HFFc6 (cell line): ENCODE measurements at places on chromosomes 16 and 17. TPM values are rescaled to one million over a fixed set of nuclear protein-coding genes. Genes with fewer than 3 reads are reported as not detected.

GRCh38 chr17:71572343-71572742 lies 548.5 kb upstream of the SOX9 start:
- no peak for DNase-seq

OR3A2 gene
- not detected in 2 replicates for total RNA-seq

C17orf50 gene
- not detected in 2 replicates for total RNA-seq

- DNase-seq = no peak
Observed at GRCh38 chr17:8459107-8459506, 23.4 kb downstream of the NDEL1 start.

- DNase-seq = no peak
Observed at GRCh38 chr17:41775394-41776226, 10.9 kb downstream of the JUP start.

DNA sequence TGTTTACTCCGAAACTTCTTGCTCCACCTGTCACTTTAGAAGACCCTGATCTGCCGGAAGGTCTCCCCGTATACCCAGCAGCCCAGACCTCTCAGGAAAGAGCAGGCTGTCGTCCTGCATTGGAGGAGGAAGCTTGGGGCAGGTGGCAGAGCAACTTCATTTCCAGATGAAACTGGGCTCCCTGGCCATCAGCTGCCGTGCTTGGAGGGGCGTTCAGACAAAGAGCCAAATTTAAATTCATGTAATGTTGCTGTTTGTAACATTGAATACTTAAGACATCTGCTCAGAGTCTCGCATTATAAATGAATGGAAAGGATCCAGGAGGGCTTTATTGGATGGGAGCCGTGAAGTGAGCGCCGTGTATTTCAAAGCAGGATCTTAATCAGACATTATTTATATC lies 628.5 kb downstream of the MAF start:
- no peak for DNase-seq

USB1 gene
- total RNA-seq = 87.0 and 88.3 TPM in 2 replicates

DNA sequence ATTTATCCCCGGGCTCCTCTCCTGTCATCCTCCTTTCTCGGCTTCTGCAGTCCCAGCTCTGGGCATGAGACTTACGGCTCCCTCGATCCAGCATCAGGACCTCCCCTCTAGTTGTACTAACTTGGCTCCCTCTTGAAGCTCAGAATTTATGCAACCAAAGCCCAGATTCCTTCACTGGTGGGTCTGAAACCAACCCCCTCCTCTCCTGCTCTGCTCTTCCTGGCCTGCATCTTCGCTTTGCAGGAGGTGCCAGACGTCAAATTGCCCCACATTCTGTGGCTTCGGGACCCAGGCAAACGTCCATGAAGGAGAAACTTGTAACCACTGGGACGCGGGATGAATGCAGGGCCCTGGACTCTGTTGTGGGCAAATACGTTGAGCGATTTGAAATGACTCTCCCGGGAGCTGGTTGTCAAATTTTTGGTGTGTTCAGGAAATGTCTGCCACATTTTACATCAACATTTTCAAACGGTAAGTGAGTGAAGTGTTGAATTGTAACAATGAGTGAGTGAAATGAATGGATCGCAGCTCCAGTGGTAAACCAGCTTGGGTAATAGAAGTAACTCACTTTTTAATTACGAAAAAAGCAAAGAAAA lies 29.3 kb upstream of the ELAC2 start:
- no peak for DNase-seq

DNA sequence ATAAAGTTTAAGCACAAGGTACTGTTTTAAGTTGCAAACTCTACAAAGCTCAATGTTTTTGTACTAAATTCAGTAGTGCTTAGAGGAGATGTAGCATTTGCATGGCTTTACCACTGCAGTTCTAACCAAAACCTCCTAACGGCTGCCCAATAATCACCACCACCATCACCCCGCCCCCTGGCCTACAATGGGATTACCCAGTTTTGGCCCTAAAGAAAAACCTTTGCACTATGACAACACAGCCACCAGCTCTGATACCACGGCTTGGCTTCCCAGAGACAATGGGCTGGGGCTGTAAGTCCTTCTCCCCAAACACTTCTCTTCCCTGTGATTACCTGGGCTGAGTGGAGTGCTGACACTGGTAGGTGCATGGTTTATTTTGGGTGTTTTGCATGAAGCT lies 58.4 kb upstream of the MTMR4 start:
- no peak for DNase-seq

CNTD1 gene
- 0.33 TPM in 1 of 3 replicates, not detected in the others for total RNA-seq

DNA sequence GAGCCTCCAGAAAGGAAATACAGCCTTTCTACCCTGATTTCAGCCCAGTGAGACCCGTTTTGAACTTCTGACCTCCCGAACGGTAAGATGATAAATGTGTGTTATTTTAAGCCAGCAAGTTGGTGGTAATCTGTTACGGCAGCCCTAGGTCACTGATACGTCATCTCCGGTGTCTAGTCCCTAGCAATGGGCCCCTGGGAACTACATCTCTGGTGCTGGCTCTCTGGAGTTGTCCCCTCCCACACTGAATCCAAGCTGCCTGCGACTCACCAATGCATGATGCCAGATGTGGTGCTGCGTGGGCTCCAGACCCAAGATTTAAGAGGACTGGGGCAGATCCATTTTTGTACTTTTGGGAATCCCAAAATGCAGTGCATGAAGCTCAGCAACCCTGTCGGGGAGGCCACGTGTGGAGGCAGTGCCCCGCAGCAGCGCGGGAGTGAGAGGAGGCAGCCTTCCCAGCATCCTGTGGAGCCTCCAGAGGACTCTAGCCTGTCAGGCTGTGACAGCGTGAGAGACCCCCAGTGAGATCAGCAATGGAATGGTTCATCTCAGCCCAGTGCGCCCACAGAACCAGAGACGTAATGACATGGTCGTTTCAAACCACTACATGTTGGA lies 43.6 kb upstream of the USP7 start:
- DNase-seq = peak; percentile 16

KRTAP17-1 gene
- not detected in 2 replicates for total RNA-seq

- DNase-seq = no peak
Observed at GRCh38 chr17:40618754-40619625, 28.6 kb downstream of the SMARCE1 start.

AXIN1 gene
- 13.1 to 16.7 TPM (median 15.7 TPM) in 3 replicates for total RNA-seq

- DNase-seq = no peak
Observed at GRCh38 chr16:49641250-49641649, 214.7 kb downstream of the ZNF423 start.

DNA sequence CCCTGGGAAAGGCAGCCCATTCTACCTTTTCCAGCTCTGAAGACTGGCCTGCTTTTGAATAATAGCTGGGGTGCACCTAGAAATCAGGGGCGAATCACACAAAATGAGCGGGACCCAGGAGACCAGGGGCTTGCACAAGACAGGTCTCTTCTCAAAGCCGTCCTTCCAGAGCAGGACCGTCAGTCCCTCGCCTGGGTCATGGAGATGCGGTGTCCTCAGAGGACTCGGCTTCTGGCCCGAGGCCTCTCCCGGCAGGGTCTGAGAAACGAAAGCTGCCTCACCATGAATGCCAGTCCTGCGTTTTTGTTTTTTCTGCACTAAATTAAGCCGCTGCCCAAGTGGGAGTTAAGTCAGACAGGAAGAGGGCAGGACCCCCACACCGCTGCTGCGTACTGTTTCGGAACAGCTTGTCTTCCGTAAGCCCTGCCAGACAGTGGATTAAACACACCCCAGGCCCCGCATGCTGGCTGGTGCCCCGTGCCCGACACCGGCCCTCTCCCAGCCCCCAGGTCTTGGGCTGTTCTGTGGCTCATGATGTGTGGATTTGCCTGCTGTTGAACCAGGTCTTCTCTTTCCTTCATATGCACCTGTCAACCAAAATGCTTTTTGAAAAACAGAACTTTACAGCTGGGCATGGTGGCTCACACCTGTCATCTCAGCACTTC lies 142.1 kb upstream of the RPH3AL start:
- no peak for DNase-seq

TBX6 gene
- total RNA-seq = 0.16 to 0.33 TPM (median 0.21 TPM) in 3 replicates

- DNase-seq = peak; percentile 38
Observed at GRCh38 chr17:17075125-17075781, 33.0 kb downstream of the MPRIP start.

- no peak for DNase-seq
Observed at GRCh38 chr16:3004781-3005284, 7.9 kb upstream of the CLDN9 start.

DNA sequence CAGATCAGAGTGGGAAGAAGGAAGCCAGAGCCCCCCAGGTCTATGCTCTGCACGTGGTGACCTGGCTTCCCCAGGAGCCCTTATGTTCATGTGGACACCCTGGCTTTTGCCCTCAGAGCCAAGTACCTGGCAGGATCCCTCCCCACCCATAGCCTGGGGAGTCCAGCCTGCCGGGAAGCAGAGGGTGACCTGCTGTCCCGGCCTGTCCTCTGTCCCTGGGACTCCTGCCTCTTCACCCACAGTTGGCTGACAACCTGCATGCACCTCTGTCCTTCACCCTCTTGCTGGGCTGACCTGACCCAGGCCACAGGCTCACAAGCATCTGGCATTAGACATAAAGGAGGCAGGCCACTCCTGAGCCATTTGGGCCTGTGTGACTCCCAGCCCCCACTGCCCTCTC lies 60.2 kb downstream of the SMPD3 start:
- no peak for DNase-seq

DNA sequence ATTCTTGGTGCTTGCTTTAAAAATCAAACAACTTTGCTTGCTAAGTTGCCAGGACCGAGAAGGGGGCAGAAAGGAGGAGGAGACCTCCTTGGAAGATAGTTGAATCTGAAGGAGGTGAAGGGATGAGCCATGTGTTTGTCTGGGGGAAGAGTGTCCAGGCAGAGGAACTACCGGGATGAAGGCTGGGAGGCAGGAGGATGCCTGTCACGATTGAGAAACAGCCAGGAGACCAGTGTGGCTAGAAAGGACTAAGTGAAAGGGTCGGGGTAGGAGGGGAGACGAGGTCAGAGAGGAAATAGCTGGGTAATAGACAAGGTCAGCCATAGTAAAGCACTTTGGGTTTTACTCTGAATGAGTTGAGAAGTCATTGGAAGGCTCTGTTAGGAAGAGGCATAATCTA lies 38.9 kb upstream of the CSNK2A2 start:
- DNase-seq = no peak

DNA sequence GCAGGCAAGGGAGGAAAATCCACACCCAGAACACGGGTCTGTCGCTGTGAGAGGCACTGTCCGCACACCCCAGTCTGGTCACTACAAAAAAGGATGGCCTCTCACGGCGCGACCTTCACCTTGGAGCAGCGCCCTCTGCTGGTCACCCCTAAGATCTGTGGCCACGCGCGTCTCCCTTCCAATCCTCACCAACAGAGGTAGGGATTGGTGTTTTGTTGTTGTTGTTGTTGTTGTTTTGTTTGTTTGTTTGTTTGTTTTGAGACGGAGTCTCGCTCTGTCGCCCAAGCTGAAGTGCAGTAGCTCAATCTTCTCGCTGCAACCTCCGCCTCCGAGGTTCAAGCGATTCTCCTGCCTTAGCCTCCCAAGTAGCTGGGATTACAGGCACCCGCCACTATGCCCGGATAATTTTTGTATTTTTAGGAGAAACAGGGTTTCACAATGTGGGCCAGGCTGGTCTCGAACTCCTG lies 15.0 kb upstream of the C17orf58 start:
- no peak for DNase-seq

DNA sequence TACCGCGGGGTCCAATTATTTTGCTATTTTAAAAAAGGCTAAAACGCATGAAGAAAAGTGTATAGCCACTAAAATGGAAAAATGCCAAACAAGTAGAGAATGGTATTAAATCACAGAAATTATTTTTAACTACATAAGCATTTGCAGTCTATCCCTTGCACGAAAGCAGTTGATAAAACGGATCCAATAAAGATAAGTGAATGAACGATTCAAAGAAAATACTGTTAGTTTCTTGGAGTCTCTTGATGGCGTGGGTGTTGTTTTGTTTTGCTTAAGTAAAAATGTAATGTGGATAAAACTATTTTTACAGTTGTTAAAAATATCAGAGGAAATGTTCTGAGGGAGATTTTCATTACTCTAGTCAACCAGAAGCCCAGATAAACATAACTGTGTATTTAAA lies 9.3 kb downstream of the HS3ST3A1 start:
- DNase-seq = no peak

RAB11FIP3 gene
- total RNA-seq = 33.9 to 42.1 TPM (median 37.8 TPM) in 3 replicates

DNA sequence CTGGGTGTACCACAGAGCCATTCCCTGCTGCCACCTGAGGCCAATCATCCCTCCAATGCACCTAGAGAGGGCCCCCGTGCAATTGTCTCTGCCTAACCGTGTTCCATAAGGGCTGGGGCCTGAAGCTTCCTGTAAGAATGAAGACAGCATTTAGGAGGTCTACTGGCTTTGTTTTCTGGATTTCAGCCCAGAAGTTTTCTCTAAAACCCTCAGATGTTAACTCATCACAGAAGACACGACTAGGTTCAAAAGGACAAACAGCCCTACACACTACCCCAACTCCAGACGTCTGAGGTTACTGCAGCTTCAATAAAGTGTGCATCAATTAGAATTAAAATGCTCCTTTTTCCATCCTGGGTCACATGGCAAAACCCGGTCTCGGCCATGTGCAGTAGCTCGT lies 10.8 kb upstream of the DRG2 start:
- no peak for DNase-seq

DNA sequence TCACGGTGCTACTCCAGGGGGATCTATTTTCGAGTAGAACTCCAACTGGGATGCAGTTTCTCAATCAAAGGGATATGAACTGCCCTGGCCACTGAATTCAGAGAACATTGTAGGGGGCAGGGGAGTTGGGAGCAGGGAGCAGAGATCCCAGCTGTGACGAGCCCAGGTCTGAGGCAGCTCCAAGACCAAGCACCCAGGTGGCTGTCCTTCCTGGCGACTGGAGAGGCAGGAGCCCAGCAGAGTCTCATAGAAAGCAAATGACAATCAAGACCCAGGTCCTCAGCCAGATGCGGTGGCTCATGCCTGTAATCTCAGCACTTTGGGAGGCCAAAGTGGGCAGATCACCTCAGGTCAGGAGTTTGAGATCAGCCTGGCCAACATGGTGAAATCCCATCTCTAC lies 60.1 kb downstream of the TK2 start:
- DNase-seq = no peak

DNA sequence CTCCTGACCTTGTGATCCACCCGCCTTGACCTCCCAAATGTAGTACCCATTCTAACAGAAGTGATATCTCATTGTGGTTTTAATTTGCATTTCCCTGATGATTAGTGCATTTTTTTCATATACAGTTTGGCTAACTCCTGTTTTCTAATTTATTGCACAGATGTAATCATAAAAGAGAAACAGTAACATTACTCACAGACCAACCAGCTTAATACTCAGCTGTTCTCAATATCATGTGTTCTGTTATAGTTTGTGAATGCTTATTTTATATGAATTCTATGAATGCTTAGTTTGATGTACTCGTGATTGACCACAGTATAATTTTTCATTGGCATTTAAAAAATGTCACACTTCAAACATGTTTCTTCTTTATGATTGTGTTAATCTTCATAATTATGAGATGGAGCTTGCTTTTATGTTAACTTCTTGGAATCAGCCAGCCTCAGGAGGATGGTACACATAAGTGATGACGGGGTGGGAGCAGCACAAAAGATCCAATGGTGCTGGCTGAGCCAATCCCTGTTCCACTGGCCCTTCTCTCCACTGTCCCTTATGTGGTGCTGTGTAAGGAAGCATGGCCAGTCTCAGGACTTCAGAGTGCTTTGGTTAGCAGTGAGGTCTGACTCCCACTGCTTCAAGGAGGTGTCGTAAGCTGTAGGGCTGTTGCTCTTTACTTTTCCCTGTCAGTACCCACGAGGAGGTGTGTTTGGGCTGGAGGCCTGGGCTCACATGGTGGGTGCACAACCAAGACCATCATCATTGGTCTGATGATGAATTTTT lies 191.0 kb downstream of the SPECC1 start:
- DNase-seq = no peak
